ENCODE measurements at places on chromosomes 2 and 18.
A peak's percentile ranks its signal among the peaks of the same experiment; 100 is the strongest.

- DNase-seq, result peak; percentile 97
Measured at GRCh38 chr2:106956879-106957278, 70.9 kb upstream of the ST6GAL2 start.

DNA sequence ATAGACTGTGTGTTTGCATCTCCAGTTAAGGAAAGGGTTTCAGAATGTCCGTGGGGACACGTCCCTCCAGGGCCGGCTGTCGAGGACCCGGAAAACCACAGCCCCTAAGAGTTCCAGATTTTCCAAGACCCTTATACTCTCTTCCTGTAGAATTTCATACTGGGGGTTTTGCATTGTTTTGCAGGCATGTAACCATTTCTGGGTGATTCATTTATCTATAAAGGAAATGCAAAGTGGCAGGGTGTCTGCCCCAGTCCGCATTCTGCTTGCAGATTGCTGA is 8.5 kb downstream of the SP9 start:
- DNase-seq, result no peak

- peak; percentile 28 for DNase-seq
Measured at GRCh38 chr2:179264368-179265081, at the start of gene SESTD1. SESTD1 (minus strand) TSS chr2:179264832; CDS start chr2:179191841, 72,991 bp downstream.

- no peak for DNase-seq
Measured at GRCh38 chr2:18123211-18123570, 244.7 kb downstream of the KCNS3 start.

DNA sequence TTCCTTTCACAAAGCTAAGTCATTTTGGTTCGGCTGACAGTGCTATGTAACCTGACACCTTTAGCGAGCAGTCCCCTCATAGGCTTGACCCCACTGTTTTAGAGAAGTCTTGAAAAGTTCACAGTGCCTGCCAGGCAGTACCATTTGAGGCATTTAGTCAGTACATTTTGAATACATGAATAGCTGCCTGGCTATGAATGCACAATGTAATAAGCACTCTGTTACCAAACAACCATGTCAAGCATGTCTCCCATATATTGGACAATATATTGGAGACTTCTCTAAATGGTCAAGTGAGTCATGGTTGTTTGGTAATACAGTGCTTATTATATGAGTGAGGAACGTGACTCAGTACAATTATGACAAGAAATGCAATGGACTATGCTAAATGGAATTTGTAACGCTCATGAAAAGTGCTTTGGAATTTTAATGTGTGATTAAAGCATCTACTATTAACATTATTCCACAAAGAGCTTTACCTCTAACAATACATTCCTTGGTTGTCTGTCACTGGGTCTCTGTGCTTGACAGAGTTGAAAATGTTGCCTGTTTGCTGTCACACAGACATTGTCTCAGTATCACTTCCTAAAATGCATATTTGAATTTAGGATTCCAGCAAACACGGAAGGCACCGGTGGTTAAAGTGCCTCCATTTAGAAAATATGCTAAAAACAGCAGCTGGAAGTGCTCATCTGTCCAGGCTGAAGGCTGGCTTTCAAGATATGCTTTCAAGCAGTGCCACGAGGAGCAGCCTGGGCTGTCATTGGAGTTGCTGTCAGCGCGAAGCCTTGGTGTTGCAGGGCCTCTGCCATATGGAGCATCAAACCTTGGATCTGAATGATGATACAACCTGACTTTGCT is 458.6 kb downstream of the FBXO15 start:
- DNase-seq, result peak; percentile 96

- DNase-seq, result no peak
Measured at GRCh38 chr2:217052856-217053577, 193.2 kb upstream of the TNP1 start.

- DNase-seq, result peak; percentile 87
Measured at GRCh38 chr2:25617948-25618646, 55.3 kb downstream of the DTNB start.

DNA sequence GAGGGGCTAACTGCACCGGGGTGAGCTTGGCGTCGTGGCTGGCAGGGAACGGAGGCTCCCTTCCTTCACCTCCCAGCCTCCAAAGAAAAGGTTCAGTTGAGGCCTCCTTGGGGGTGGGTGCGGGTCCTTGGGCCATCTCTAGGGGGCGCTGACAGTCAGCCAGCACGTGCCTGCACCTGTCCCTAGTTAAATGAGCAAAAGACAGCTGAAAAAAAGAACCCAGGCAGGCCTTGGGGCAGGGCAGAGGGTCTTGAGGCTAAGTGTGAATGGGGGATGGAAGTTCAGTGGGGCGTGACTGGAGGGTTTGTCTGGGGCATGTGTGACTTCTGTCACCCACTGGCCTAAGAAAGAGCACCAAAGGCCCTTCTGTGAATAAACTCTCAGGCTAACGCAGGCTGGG is 56.4 kb downstream of the ZFP36L2 start:
- DNase-seq, result no peak

DNA sequence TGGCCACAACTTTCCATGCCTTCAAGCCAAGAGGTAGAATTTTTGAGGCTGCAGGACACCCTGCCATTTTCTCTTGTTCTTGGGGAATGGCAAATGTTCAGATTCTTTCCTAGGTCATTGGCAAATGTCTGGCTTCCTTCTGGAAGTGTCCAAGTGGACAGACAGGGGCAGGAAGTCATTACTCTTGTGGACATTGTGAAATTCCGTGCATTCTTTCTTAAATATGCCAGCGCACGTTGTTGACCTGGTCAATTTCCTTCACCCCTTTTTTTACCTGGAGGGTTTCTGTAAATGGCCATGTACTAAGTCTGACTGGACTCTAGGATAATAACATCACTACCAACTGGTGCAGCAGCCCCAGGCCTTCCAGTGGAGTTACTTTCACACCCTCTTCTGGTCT is 13.9 kb downstream of the ASB18 start:
- DNase-seq, result no peak

GRCh38 chr2:228802181-228803071 is 468.7 kb downstream of the PID1 start:
- DNase-seq, result no peak

GRCh38 chr2:218063486-218063885 is 5.6 kb upstream of the RUFY4 start:
- no peak for DNase-seq

- DNase-seq, result no peak
Measured at GRCh38 chr2:238700506-238701340, 147.2 kb upstream of the TWIST2 start.

GRCh38 chr2:241216211-241216761 is 27.8 kb downstream of the ANO7 start:
- DNase-seq, result no peak

- no peak for DNase-seq
Measured at GRCh38 chr2:81495556-81495955, 1191.0 kb upstream of the LRRTM1 start.

DNA sequence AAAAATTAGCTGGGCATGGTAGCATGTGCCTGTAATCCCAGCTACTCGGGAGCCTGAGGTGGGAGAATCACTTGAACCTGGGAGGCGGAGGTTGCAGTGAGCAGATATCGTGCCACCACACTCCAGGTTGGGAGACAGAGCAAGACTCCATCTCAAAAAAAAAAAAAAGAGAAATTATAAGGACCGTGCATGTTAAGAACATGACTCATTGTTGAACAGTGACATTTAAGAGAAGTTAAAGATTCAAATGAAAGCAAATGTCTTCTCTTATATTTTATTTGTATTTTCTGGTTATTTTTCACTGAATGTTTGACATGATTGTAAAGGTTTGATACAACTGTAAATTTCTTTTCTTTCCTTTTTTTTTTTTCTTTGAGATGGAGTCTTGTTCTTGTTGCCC is 69.6 kb downstream of the APLF start:
- no peak for DNase-seq

DNA sequence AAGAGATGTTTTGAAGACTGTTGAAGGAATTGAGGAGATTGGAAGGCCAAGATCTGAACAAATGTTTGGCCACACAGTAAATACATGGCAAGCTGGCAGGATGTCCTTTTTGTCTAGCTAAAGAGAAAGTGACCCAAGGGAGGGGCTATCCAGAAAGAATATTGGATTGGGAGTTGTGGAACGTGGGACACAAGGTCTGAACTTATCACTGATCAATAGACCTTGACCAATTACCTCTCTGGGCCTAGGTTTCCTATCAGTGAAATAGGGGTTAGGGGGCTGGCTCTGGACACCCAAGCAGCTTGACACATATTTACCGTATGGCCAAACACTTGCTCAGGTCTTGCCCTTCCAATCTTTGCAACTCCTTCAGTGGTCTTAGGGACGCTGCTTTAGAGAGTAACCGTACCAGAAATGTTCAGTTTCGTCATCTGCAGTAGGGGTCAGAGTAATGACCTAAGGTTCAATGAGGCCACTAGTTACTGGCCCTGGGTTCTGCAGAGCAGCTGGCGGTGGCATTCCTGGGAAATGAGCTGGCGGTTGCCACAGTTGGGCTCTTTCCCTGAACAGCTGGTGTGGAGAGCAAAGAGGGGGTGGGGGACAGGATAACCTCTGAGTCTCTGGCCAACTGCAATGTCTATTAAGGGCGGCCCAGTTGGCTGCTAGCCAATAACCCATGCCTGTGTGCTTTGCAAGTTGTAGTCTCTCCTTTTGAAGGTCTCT is 70.1 kb upstream of the STPG4 start:
- peak; percentile 86 for DNase-seq

GRCh38 chr2:197601726-197602125 is 73.7 kb downstream of the RFTN2 start:
- no peak for DNase-seq

GRCh38 chr18:56799756-56800155 is 148.6 kb downstream of the WDR7 start:
- peak; percentile 25 for DNase-seq

DNA sequence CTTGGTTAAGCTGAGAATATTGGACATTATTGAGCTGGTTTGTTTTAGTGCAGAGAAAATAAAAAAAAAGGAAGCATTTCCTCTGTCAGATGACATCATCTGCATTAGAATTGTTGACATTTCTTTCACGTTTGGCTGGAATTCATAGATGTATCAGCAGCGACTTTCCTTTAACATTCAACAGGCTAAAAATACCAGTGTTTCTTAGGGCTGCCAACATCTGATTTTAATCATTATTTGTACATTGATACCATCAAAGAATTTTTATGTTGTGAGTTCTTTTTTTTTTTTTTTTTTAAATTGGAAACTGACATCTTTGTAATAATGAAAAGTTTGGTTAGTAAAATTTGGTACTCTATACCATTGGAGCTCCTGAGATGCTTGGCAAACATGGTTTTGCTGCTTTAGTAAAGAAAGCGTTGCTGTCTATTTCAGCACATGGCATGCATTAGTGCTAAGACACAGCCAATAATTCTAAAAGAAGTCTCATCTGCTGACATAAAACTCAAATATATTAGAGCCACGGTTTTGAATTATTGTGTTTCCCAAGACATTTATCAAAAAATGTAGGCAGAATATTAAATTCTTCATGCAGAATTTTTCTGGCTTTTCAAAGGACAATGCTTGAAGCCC is 33.6 kb downstream of the GTF2A1L start:
- DNase-seq, result peak; percentile 79

DNA sequence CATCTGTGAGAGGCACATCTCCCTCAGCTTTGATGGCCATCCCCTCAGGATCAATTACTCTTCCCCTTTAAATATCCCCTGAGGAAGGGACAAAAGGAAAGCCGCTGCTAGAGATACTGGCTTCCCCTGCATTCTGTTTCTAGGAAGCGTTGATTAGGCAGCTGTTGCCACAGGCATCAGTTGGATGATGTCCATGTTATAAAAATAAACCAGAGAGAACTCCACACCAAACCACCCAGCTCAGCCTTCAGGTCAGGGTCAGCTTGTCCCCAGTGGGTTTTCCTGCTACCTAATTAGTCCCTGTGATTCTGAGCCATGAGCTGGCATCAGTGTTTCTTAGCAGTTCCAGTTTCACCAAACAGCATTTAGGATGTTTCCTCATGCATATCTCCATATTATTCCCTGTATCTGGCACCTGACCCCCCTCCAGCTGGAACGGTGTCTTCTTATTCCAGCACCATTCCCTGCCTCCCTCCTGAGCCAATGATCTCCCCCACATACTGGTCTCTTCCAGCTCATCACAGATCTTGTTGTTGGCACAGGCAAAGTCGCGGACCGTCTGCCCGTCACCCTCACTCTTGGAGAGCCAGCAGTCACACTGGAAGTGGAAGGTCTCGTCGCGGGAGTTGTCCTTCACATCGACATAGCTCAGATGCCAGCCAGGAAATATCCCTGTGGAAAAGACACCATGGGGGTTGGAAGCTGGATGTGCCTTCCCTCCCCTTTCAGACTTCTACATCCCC is 168.4 kb downstream of the LOXHD1 start:
- DNase-seq, result no peak

DNA sequence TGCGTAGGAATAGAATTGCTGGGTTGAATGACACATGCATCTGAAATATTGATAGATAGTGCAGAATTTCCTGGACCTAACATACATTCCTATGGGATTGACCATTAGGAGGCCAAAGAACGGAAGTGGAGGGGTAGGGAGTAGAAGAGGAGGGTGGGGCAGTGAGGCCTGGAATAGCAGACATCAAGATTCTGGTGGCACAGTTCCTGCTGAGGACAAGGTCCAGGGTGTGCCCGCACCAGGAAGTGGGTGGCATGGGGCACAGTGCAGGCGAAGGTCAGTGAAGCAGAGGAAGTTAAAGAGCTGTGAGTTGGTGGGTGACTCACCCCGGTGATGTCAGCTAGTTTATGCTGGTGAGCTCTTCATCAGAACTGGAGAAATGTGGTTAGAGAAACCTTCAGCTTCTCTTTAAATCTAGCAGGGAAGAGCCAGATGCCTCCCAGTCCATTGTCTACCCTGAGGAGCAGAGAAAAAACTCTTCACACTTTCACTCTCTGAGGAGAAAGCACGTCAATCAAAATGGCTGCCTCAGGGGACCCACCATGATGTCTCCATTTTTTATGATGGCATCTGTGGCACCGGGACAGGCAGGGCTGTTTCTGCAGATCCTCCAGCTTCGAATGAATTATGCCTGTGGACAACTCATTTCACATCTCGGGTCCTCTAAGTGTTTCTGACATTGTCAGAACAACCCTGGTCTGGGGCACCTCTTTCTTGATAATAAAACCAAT is 55.9 kb upstream of the CTLA4 start:
- peak; percentile 95 for DNase-seq

GRCh38 chr2:31333046-31333445 is 81.5 kb downstream of the XDH start:
- DNase-seq, result no peak

GRCh38 chr2:30225131-30225762 is 6.1 kb upstream of the LBH start:
- DNase-seq, result peak; percentile 58

DNA sequence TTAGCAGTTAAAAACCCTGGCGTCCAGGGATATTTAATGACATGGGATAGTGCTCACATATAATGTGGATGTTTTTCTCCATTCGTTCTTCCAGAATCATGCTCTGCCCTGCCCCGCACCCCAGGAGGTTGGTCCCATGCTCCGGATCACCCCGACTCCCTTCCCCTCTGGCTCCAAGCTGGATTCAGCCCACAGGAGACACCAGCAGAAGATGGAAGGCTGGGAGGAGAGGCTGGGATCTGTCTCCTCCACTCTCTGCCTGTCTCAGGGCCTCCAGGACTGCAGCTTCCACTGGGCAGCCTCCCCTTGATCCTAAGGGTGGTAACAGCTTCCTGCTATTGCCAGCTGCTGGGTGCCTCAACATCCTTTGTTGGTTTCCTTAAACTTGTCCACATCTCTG is 24.5 kb downstream of the TMEM177 start:
- DNase-seq, result no peak

GRCh38 chr2:15355386-15355785 is 205.7 kb downstream of the NBAS start:
- no peak for DNase-seq
